ENCODE measurements at places on chromosomes 7 and 10.

DNA sequence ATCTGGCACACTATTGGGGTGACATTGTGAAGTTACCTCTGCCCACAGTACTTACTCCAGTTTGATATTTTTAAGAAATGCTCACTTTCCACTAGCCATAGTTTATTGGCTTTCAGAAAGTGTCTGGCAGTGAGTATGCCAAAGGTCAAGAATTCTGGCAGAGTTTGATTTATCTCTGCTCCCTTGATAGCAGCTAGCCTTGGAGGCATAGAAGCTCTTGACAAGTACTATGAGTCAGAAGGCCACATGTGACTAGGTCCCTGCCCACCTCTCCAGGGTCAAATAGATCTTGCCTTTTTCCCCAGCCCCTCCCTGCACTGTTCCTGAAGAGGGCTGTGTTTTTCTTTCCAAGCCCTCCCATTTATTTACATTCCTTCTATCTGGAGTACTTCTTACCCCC, 202.2 kb downstream of the AUTS2 start:
- DNase-seq = peak; percentile 9

DNA sequence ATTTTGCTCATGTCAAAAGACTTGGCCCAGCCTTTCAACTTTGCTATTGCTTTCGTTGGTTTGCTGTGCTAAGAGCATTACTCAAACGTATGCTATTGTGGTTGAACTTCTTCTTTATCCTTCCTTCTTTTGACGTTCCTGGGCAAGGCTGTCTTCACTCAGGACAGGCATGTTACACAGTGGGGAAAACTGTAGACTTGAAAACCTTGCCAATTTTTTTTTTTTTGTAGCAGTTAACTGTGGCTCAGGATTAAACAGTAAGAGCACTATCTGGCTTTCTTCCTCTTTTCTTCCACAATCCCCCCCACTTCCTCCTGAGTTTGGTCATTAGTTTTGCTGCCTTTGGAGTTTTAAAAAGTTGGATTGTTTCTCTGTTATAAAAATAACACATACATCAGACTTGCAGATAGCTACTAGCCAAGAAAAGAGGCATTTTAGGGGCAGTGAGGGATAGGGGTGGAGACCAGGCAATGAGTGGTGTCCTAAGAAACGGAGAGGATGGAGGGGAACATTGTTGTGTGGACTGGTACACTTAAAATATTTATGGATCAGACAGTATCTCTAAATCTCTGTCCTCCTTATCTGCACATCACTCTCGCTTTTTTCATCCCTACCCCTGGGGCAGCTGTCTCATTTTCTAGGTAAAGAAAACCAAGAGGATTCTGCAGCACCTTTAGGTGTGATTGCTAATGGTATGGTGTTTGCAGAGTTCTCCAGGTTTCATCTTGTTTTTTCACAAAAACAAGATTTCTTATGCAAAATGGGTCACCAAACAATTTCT, 181.7 kb downstream of the LRMDA start:
- peak; percentile 53 for DNase-seq

DNA sequence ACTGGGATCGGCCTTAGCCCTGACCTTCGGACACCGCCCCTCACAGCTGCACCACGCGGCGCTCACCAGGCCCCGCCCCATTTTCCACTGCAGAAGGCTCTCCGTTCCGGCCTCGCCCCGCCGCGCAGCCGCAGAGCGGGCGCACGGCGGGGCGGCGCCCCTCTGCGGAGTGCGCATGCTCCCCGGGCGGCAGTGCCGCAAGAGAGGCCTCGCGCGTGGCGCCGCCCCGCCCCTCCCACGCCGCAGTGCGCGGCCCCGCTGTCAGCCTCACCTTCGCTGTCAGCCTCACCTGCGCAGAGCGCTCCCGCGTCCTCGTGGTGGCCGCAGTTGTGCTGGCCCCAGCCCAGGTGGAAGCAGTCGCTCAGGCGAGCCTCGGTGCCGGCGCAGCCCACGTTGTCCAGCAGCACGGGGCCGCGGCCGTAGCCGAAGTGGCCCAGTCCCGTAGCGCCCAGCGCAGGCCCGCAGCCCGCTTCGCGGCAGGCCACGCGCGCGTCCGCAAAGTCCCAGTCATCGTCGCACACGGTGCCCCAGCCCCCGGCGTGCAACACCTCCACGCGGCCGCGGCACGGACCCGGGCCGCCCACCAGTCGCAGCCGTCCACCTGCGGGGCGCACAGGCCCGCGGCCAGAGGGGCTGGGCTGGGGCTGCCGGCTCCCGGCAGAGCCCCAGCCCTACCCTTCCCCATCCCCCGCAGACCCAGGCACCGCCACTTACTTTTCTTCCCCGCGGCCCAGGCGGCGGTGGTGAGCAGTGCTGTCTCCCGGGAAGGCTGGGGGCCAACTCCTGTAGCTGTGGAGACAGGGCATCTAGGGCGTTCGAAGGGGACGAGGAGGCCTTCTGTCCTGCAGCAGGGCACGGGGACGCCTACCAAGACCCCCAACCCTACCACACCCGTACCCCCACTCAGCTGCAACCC, 16.1 kb downstream of the SSC4D start:
- DNase-seq = peak; percentile 78

DNA sequence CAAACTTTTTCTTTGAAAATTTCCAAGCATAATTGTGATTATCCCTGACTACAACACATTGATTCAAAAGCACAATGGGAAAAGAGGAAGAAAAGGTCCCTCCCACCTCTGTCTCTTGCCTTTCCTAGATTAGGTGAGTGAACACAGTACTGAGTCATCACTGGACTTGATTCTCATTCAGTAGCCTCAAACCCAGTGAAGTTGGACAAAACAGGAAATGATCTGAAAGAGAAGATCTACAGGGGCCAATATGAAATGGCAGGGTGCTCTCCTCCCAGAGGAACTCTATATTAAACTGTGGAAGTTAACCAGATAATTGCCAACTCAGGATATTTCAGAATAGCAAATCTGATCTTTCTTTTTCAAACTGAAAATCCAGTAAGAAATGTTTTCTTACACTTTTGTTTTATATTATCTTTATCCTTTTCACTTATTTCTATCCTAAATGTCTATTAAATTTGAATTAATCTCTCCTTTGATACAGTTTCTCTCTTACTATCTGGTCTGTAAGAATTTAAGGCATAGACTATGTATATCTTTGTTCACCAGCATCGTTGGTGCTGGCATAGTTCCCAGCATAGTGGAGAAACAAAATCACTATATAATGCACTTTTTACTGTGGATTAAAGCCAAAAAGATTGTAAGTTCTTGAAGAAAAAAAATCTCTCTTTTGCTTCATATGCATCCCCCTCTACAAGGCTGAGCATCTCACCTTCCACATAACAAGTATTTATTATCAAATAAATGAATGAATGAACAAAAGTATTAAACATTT, 41.4 kb upstream of the IKZF1 start:
- no peak for DNase-seq

DNA sequence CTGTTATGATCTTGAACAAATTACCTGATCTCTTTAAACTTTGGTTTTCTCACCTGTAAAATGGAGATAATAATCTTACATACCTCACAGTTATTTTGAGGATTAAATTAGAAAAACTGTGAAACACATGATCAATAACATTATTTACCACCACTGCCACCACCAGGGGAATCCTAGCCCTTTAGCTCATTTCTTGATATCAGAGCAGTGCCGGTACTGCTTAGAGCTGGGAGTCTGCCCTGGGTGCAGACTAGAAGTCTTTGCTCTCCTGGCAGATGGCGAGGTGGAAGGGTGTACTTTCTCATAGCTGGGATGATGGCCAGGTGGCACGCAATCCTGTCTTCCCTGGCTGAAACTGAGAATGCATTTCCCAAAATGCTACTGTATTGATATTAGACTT, 12.7 kb upstream of the EFCAB10 start:
- DNase-seq = no peak

DNA sequence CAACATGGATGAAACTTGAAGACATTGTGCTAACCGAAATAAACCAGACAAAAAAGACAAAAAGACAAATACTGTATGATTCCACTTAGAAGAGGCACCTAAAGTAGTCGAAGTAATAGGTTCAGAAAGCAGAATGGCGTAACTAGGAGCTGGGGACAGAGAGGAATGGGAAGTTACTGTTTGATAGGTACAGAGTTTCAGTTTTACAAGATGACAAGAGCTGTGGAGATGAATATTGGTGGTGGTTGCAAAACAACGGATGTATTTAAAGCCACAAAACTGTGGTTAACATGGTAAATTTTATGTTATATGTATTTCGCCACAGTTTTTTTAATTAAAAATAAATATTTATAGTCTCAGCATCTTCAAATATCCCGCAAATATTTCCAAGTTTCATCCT, 64.1 kb upstream of the DIP2C start:
- DNase-seq = no peak

GRCh38 chr10:72483471-72483870, 128.8 kb upstream of the DNAJB12 start:
- DNase-seq = peak; percentile 44

GRCh38 chr10:92830478-92831389, 17.6 kb upstream of the EXOC6 start:
- no peak for DNase-seq

- peak; percentile 80 for DNase-seq
Measured at GRCh38 chr7:35253710-35254495, at the start of gene TBX20. Gene TBX20 (minus strand): TSS chr7:35254100. CDS start chr7:35253620, 480 bp downstream.

DNA sequence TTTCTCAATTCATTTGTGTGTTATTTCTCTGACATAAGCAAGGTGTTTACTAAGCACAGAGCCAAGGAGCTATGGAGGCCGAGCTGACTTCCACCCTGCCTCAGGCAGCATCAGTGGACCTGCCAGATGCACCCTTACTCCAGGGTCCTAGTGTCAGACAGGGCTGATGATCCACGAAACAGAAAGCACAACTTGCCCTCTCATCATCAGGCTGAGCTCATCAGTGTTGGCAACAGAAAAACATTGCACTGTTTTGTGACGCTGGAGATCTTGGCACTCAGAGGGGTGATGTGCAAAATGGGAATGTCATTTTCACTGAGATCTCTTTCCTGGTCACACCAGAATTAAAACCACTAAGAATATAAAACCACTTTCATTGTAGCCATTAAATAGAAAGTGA, 201.8 kb downstream of the GLI3 start:
- no peak for DNase-seq

- DNase-seq = no peak
Measured at GRCh38 chr7:156032973-156033372, 220.7 kb upstream of the SHH start.

DNA sequence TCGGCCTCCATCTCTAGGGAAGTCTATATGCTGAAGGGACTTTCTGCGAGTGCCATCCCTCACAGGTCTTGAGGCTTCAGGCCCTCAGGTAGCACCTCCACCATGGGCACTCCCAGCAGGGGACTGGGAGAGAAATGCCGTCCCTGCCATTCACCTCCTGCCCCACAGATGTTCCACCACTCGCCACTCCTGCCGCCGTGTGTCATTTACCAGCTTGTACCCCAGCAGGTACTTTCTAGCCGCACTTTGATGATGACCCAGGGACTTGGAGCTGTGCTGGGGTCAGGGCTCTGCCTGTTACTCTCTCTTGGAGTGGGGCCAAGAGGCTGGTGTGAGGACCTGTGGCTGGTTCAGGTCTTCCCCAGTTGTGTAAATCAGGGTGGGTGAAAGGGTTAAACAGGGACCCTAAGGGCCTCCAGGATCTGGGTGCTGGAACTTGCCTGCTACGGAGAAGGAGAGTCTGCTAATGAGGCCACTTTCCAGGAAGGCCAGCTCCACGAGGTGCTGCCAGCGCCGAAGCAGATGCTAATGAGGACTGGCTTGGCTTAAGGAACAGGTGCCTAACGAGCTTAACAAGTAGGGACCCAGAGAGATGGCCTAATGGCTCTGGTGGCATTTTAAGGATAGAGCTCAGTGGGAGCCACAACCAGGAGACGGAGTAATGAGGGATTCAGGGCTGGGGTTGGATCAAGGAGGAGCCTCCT, 32.4 kb downstream of the CRHR2 start:
- DNase-seq = no peak

GRCh38 chr7:126228356-126229061, 1024.2 kb downstream of the GRM8 start:
- DNase-seq = no peak

DNA sequence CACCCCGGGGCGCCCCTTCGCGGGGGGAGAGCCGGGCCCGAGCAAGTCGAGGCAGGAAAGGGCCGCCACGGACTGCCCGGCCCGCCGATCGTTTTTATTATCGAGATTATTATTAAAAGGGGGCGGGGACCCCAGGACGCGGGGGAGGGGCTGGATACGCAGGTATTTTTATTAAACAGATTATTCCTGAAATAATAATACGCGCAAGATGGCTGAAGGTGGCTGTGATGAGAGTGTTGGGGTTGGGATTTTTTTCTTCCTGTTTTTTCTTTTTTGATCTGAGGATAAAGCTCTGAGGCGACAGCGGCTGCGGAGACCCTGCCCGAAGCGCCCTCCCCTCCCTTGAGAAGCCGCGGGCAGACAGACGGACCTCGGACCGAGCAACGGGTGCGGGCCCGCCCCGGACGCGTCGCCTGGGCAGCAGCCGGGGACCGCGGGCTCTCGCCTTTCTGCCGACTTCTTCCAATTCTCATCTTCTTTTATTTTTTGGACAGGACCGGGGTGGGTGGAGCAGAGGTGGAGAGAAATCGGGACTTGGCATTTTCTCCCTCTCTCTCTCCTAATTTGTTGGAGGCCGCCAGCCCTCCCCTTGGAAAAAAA, 1.4 kb upstream of the TRIM8 start:
- peak; percentile 23 for DNase-seq

GRCh38 chr10:122295451-122295809, 24.3 kb downstream of the BTBD16 start:
- no peak for DNase-seq

DNA sequence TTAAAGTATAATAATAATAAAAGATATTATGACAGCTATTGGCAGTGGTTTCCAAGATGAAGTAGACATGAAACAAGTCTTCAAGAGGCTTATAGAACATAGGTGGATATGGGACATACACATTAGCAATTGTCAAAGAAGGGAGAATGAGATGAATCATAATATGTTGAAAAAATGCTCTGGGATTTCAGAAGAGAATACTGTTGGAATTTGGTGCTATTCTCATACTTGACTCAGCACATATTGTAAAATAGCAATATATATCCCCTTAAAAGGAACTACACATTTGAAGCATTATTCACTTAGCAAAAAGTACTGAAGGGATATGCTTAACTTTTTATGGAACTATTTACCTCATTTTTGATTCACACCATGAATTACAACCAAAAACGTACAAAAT, 577.2 kb upstream of the PCDH15 start:
- no peak for DNase-seq

DNA sequence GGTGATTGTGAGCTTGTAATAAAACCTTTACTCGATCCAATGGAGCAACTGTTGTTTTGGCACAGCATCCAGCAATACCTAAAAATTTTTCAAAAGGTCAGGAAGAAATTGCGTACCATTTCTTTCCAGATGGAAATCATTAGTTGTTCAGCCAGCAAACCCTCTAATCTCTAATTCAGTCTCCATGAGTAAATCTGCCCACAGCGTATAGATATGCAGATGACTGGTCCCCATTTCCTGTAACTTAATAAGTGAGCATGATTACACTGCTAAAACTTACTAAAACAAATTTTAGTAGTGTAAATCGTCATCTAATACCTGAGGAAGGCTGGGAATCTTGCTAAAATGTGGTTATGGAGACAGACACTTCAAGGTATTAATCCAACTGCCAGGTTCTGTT, 10.6 kb downstream of the SLC25A16 start:
- peak; percentile 37 for DNase-seq

- DNase-seq = peak; percentile 95
Measured at GRCh38 chr7:99142727-99143520, 984 bp downstream of the SMURF1 start.
